ENCODE measurements at places on chromosomes 3 and 15.

- DNase-seq, result no peak
Observed at GRCh38 chr3:56404884-56405283, 63.4 kb downstream of the ERC2 start.

- no peak for DNase-seq
Observed at GRCh38 chr3:15934389-15935195, 136.8 kb upstream of the ANKRD28 start.

DNA sequence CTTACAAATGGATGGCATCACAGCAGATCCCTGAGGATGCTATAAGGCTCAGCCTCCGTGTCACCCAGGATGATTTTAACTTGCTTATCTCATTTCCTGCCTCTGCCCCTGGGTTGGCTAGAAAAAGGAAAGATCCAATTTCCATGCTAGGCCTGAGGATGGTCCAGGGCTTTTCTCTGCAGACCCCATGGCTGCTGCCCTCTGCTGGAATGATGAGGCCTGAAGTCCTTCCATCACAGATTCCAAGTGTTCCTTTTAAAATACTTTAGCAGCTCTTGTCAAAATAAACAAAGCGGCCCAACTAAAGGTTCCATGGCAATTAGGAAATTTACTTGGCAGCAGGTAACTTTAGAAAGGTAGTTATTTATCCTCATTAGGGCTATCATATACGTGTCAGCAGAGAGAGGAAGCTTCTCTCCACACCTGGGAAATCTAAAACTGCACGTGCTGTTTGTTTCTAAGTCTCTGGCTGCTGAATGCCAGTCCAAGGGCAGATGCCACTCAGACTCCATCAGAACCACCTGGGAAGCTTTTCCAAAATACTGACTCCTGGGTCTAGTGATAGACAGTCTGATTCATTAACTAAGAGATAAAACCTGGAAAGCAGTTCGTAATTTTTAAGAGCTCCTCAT is 401.9 kb upstream of the IL12A start:
- no peak for DNase-seq

GRCh38 chr15:48006031-48006511 is 114.7 kb upstream of the SLC24A5 start:
- DNase-seq, result no peak

- DNase-seq, result no peak
Observed at GRCh38 chr3:27661797-27662196, 60.3 kb downstream of the EOMES start.

- DNase-seq, result no peak
Observed at GRCh38 chr3:106034313-106034712, 165.5 kb upstream of the CBLB start.

- no peak for DNase-seq
Observed at GRCh38 chr3:18188491-18188890, 236.6 kb downstream of the SATB1 start.

DNA sequence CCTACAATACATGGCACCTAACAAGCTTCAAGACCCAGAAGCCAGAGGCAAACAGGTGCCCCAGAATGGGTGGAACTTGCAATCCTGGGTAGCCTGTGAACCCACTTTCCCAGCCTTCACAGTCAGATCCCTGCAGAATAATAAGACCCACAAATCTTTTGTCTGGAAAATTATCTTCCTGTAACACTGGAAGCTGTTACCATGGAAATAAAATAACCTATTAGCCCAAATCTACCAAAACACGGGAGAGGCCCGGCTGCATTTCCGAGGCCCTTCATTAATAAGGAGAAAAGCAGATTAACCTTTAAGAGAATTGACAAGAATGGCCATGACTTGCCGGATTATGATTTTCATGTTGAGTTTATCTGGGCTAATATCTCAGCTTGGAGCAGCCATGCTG is 256.1 kb upstream of the PROK2 start:
- no peak for DNase-seq

DNA sequence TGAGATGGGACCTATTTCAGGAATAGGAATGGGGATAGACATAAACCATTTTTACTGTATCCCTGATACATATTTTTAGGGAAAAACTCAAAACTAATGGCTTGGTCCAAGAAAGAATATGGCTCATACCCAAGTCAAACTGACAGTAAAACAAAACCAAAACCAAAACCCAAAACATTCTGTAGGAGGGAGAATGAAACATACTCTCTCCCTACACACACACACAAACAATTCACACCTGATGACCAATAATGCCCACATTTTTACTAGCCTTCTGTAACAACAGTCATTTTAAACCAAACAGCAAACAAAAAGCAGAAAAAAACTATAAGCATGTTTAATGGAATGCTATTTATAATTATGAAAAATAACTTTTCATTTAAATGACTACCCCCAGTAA is 74.9 kb downstream of the NBEAL2 start:
- DNase-seq, result no peak

GRCh38 chr15:66715720-66716655 is 14.0 kb downstream of the SMAD6 start:
- no peak for DNase-seq

DNA sequence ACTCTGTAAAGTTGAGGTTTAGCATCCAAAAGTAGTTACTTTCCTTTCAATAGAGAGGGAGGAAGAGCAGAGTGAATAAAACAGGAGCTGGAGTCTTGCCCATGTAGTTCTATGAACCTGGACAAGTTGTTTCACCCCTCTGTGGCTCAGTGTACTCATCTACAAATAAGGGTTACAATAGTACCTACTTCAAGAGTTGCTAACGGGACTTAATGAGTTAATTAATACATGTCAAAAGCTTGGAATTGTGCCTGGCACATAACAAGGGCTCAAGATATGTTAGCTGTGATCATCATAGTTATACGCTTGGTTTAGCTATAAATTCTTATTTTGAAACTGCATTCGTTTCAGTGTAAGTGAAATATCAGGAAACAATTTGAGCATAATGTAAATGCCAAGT is 388.5 kb upstream of the THBS1 start:
- DNase-seq, result no peak
